Effector CD4-positive, alpha-beta T cell (primary cell): ENCODE measurements at places on chromosomes 13 and 19.

- DNase-seq = no peak
These were observed 377.7 kb downstream of the KCNRG start for GRCh38 chr13:50392977-50393376.

DNA sequence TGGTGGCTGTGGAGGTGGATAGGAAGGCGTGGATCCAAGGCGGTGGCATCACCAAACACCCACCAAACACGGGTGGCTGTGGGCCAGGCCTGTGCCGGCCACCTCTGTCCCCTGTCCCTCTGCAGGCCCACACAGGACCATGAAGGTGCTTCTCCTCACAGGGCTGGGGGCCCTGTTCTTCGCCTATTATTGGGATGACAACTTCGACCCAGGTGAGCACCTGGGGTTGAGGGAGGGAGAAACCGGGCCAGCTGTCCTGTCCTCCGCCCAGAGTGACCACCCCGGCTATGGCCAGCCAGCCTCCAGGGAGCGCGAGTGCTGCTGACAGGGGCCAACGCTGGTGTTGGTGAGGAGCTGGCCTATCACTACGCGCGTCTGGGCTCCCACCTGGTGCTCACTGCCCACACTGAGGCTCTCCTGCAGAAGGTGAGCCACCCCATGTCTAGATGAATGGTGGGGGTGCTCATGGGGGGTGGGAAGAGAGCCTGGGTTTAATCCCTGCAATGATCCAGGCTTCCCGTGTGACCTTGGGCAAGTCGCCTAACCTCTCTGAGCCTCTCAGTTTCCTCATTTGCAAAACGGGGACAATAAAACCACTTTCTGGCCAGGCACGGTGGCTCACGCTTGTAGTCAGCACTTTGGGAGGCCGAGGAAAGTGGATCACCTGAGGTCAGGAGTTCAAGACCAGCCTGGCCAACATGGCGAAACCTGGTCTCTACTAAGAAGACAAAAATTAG lies 4.0 kb downstream of the HSD11B1L start:
- DNase-seq = no peak

GRCh38 chr13:112869202-112870050 lies 99.6 kb upstream of the MCF2L start:
- DNase-seq = no peak

GRCh38 chr19:42285988-42286348 lies 16.0 kb upstream of the PRR19 start:
- DNase-seq = no peak

DNA sequence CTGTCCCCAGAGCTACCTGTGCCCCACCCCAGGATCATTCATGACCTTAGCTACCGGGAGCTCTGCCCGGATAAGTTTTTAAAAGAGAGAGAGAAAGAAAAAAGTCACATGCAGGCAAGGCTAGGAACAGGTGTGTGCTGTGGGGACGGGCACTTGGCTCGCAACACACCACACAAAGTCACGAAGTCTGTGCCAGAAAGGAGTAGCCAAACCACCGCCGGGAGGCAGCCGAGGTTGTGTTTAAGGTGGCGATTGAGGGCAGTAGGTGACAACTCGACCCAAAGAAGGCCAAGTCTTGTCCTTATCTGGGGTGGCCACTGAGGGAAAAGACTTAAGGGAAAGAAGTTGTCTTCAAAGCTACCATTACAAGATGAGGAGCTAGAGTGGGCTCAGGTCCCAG lies 4.6 kb upstream of the TSHZ3 start:
- DNase-seq = no peak

DNA sequence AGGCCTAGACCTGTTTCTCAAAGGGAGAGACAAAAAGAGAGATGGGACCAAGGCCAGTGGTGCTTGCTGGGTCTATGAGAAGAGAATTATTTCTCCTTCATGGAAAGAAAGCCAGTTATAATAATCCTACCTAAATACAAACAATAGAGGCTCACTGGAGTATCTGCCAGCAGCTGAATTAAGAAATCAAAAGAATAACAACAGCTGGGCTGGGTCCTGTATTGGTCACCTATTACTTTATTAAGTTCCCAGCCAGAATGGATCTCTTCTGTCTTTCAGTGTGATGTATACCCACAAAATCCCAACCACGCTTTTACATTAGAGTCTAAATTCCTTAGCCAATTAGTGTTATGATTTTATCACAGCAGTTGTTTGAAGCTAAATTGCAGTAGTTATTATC lies 297.8 kb upstream of the DACH1 start:
- no peak for DNase-seq

DNA sequence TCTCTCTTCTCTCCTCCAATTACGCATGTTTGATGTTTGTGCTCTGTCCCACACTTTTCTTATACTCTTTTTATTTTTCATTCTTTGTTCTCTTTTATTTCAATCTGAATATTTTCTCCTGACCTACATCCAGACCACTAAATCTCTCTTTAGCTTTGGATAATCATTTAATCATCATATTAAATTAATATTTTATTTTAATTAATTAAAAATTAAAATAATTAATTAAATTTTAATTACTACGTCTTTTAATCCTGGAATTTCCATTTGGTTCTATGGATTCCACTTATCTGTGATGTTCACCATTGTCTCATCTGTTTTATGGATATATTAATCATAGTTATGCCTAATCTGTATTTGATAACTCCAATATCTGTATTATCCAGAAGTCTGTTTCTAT lies 62.4 kb downstream of the SPACA7 start:
- DNase-seq = no peak

GRCh38 chr19:16496613-16496983 lies 404 bp downstream of the C19orf44 start:
- DNase-seq = no peak

GRCh38 chr13:103188713-103189326 lies 122.6 kb upstream of the SLC10A2 start:
- DNase-seq = no peak

- no peak for DNase-seq
These were observed 16.6 kb downstream of the OLFM4 start for GRCh38 chr13:53045189-53045588.

- DNase-seq = no peak
These were observed 46.7 kb downstream of the NOTCH3 start for GRCh38 chr19:15154002-15154612.
